Activated CD4-positive, CD25-positive, alpha-beta regulatory T cell treated with anti-CD3 and anti-CD28 coated beads, Interleukin-2, amount 50 U/mL, for 16 hours (primary cell): ENCODE measurements at places on chromosomes 11 and 22.

GRCh38 chr11:36441610-36442208 lies 68.4 kb downstream of the TRAF6 start:
- DNase-seq: no peak

GRCh38 chr11:96105197-96105895 lies 181.4 kb upstream of the MTMR2 start:
- DNase-seq: no peak

- DNase-seq: no peak
Observed at GRCh38 chr22:29090039-29090438, 17.2 kb downstream of the KREMEN1 start.

DNA sequence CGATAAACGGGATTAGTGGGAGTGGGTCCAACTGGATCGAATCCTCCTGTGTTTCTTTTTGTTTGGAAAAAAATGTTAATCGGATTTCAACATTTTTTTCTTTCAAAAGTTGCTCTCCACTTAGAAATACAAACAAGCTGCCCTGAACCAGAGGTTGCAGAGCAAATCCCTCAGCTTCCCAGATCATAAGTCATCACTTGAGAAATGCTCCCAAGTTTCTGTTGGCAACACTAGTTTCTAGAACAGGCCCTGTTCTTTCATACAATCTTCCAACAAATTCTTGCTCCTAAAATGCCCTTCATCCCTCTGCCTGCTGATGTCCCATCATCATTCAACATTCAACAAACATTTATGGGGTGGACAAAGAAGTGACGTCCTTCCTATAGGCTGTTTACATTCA lies 1.3 kb upstream of the MLC1 start:
- no peak for DNase-seq
